Stimulated activated CD8-positive, alpha-beta memory T cell treated with anti-CD3 and anti-CD28 coated beads, Interleukin-12 subunit alpha, Interleukin-12 subunit beta, amount 100 ng/mL, for 1 hour (primary cell): ENCODE measurements at places on chromosomes 6 and 20.

DNA sequence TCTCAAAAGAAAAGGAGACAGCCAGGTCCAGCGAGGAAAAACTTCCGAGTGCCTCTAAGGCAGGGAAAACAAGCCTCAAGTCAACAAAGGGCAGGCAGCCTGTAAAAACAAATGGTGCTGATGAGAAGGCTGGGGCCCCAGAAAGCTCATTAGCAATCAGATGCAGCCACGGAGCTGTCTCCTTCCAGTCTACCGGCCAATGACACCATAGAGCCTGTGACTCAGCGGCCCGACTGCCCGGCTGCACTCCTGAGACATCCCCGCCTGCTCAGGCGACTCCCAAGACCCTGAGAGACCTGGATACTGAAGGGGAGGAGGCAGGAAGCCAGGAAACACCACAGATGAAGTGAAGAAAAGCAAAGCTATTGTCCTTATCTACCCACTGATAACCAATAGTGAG lies 120.1 kb upstream of the HDDC2 start:
- no peak for DNase-seq

DNA sequence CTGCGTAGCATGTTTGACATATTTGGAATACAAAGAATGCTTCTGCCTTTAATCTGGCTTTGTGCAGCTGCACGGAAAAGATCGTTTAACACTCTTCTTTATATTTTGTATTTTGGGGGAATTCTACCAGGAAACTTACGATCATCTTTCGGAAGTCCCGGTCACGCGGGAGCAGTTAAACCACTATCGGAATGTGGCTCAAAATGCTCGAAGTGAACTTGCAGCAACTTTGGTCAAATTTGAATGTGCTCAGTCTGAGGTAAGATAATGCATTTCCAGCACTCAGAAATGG lies 42.3 kb downstream of the CCDC170 start:
- DNase-seq: no peak

- DNase-seq: no peak
Measured at GRCh38 chr6:109874086-109874485, 104.0 kb upstream of the GPR6 start.

GRCh38 chr6:148629181-148629580 lies 117.6 kb upstream of the UST start:
- no peak for DNase-seq

- DNase-seq: no peak
Measured at GRCh38 chr20:50652702-50653294, 38.5 kb downstream of the RIPOR3 start.

GRCh38 chr6:30149858-30150550 lies 11.0 kb downstream of the TRIM10 start:
- DNase-seq: no peak

DNA sequence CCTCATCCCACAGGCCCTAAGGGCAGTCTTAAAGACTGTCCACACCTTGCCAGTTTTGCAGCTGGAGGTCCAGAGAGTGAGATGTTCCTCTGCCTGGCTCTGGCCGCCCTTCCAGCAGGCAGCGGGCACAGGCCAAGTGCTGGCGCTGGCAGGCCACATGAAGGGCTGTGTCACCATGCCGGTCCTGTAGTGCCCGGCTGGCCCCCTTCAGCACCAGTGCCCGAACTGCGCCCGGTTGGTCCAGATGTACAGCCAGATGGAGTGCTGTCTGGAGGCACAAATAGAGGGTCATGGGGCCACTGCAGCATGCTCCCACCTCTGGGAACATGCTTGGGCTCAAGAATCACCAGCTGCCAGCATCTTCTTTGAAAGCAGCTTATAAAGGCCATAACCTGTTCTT lies 3.8 kb downstream of the NFKBIE start:
- no peak for DNase-seq

- DNase-seq: no peak
Measured at GRCh38 chr6:134169871-134170486, 117.6 kb upstream of the SLC2A12 start.

GRCh38 chr6:52454556-52454955 lies 34.4 kb downstream of the EFHC1 start:
- DNase-seq: no peak

DNA sequence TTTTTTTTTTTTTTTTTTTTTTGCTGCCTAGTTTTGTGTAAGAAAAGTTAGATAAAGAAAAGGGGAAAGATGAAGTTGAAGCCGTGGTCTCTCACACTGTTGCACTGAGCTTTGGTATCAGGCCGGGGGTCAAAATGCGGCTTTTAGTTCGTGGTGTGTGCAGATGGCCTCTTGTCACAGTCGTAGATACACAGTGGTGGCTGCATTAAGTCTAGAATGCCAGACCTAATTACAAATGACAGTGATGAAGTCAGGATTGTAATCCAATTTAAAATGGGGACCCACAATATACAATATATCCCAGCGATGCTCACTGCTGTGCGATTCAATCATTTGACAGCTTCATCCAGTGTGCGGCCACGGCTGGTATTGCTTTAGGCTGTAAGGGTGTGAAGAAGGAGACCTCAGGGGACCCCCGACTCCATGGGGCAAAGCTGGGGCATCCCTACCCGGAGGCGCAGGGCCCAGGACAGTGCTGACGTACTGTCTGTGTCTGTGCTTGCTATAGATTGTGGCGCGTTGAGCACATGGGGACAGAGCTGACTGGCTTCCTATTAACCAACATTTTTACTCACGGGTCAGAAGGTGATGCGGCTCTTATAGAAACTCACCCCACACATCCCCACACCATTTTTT lies 210.0 kb upstream of the SOX4 start:
- DNase-seq: no peak

GRCh38 chr6:107328081-107328480 lies 131.3 kb downstream of the PDSS2 start:
- no peak for DNase-seq
